ENCODE measurements at places on chromosomes 4 and X. TPM values are rescaled to one million over a fixed set of nuclear protein-coding genes. Genes with fewer than 3 reads are reported as not detected.
A peak's percentile ranks its signal among the peaks of the same experiment; 100 is the strongest.

GRCh38 chr4:187618701-187619281 is 376.8 kb upstream of the ZFP42 start:
- no peak overlapping the region for H3K4me3 ChIP-seq
- no peaks in the 10 kb centered on the region for H3K36me3 ChIP-seq
- H3K27me3 ChIP-seq = no peaks in the 10 kb centered on the region
- DNase-seq = no peak
- H3K4me1 ChIP-seq = no peaks in the 10 kb centered on the region

Gene PGM2
- total RNA-seq = 11.0 TPM

Gene SPANXN3
- total RNA-seq = not detected

DNA sequence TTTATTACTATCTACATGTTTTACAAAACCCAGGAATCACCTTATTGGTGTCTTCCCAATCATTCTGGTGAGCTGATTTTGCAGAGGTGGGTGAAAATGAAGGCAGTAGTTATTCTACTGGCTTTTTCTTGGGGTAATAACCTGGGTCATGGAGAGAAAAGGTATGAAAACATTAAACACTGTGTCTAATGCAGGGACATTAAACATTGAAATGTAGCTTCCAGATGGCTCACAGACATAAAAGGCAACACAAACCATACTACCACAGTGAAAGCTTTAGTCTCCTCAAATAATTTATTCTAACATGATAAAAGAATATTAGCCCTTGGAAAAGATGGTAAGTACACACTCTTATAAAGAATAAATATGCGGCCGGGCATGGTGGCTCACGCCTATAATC is 8.0 kb downstream of the SETD7 start:
- no peaks in the 10 kb centered on the region for H3K36me3 ChIP-seq
- H3K4me1 ChIP-seq = no peaks in the 10 kb centered on the region
- no peak overlapping the region for H3K27ac ChIP-seq

GRCh38 chr4:136088211-136088867 is 1444.0 kb downstream of the PCDH18 start:
- H3K27me3 ChIP-seq = no peaks in the 10 kb centered on the region
- no peak overlapping the region for H3K4me3 ChIP-seq
- no peak for DNase-seq
- no peaks in the 10 kb centered on the region for H3K36me3 ChIP-seq
- H3K4me1 ChIP-seq = no peaks in the 10 kb centered on the region

- no peaks in the 10 kb centered on the region for H3K4me1 ChIP-seq
- H3K4me3 ChIP-seq = no peak overlapping the region
- DNase-seq = no peak
- no peak overlapping the region for H3K27ac ChIP-seq
- no peaks in the 10 kb centered on the region for H3K36me3 ChIP-seq
- no peaks in the 10 kb centered on the region for H3K27me3 ChIP-seq
Measured at GRCh38 chrX:133437356-133437755, 22.1 kb upstream of the GPC4 start.

Gene PPP4R3C
- not detected for total RNA-seq

GRCh38 chr4:122005064-122005755 is 53.4 kb upstream of the TRPC3 start:
- no peaks in the 10 kb centered on the region for H3K36me3 ChIP-seq
- no peak overlapping the region for H3K4me3 ChIP-seq
- no peaks in the 10 kb centered on the region for H3K4me1 ChIP-seq
- no peak overlapping the region for H3K27ac ChIP-seq
- no peaks in the 10 kb centered on the region for H3K27me3 ChIP-seq

Gene ENOX2
- 15.2 TPM for total RNA-seq

DNA sequence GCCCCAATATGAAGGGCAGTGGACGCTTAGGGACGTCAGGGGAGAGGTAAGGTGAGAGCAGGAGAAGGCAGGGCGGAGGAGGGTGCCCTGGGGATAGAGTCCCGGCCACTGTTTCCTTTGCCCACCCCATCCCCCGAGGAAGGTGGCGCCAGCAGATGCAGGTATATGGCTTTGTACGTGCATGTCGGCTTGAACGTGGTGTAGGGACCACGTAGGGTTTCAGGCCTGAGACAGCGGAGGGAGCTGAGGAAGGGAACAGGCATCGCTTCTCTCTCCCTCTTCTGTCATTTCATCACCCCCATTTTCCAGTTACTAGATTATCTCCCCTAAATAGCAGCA is 97.9 kb downstream of the PHKA2 start:
- DNase-seq = no peak
- no peaks in the 10 kb centered on the region for H3K36me3 ChIP-seq
- H3K4me1 ChIP-seq = peaks cover 5% of the 10 kb centered on the region
- H3K27me3 ChIP-seq = peaks cover 40% of the 10 kb centered on the region

Gene CTAG1B
- not detected for total RNA-seq

- H3K27ac ChIP-seq = no peak overlapping the region
- no peaks in the 10 kb centered on the region for H3K4me1 ChIP-seq
- H3K4me3 ChIP-seq = no peak overlapping the region
- H3K36me3 ChIP-seq = no peaks in the 10 kb centered on the region
Measured at GRCh38 chr4:149993030-149993429, 85.2 kb upstream of the DCLK2 start.

DNA sequence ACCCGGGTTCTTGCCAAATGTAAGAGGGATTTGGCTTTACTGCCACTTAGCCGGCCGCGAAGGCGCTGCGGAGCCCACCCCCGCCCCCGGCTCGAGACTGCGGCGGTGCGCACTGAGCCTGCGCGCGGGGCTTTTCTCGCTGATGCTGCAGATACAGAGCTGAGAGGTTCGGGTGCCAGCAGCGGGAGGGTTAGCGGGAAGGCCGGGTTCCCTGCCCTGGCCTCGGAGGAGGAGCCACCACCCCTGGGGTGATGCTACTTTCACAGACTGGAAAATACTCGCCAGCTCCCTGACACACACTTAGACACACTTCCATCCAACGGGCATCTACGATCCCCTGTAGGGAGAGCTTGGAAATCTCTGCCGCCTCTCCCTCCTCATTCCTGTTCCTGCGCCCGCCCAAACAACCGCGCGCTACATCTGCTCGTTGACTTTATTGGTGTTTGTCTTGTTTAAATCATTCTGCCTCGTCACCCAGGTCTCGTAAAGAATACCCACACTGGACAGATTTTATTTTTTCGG is 2.1 kb upstream of the PCDH7 start:
- no peaks in the 10 kb centered on the region for H3K36me3 ChIP-seq
- H3K27ac ChIP-seq = peak overlapping the region; percentile 15
- H3K4me1 ChIP-seq = no peaks in the 10 kb centered on the region
- no peaks in the 10 kb centered on the region for H3K27me3 ChIP-seq

GRCh38 chr4:62656006-62656405 is 1455.9 kb downstream of the ADGRL3 start:
- no peak overlapping the region for H3K27ac ChIP-seq
- H3K4me1 ChIP-seq = no peaks in the 10 kb centered on the region
- no peaks in the 10 kb centered on the region for H3K27me3 ChIP-seq
- H3K4me3 ChIP-seq = no peak overlapping the region
- no peaks in the 10 kb centered on the region for H3K36me3 ChIP-seq
- DNase-seq = no peak

DNA sequence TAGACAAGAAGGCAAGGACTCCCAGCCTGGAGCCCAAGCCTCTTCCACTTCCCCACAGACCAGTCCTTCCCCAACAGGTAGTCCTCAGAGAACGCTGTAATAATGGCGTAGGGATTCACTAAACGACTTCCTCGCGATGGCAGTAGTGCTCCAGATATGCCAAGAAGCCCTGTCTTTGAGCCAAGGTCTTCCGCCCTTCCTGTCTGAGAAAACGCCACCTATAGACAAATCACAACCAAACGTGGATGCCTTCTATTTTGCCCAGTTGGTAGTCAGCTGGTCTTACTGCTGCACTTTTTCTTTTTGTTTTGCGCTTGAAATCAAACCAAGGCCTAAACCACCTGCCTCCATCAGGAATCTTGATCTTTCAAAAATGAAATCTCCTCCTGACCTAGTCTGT is 203.3 kb downstream of the OR13H1 start:
- H3K4me1 ChIP-seq = no peaks in the 10 kb centered on the region
- H3K4me3 ChIP-seq = peak overlapping the region; percentile 54
- H3K27ac ChIP-seq = peak overlapping the region; percentile 86
- H3K27me3 ChIP-seq = no peaks in the 10 kb centered on the region

- H3K27me3 ChIP-seq = no peaks in the 10 kb centered on the region
- H3K4me3 ChIP-seq = no peak overlapping the region
- no peak overlapping the region for H3K27ac ChIP-seq
- H3K4me1 ChIP-seq = no peaks in the 10 kb centered on the region
- DNase-seq = no peak
Measured at GRCh38 chr4:7979652-7979968, 39.9 kb upstream of the AFAP1 start.

DNA sequence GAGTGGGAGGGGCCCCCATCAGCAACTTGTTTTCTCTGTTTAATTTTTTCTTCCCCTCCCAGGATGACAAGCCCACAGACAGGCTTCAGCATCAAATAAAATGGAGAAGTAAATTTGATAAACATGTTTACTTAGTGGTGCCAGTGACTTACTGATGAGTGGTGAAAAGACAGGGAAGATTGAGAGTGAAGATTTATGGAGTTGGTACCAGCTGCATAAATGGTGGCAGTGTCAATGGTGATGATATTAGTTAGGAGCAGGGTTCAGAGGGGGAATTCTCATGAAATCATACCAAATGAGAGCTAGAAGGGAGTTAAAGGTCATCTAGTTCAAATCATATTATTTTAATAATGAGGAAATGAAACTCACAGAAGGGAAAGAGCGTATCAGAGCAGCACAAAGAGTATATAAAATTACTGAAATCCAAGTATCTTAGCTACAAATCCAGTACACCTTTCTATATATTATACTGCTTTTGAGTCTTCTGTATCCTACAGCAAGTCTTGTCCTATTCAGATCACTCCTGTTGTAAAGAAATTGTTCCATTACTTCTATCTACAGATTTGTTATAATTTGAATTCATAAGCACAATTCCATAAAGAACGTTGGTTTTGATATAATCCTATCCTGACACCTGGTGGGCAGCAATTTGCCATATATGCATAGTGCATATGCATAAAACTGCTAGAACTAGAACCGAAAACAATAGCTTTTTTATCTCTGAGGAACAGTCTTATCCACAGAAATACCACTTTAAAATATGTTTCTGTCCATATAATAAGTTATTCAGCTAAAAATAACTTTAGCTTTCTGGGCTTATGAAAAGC is 5.0 kb downstream of the P2RY10 start:
- DNase-seq = no peak
- no peaks in the 10 kb centered on the region for H3K36me3 ChIP-seq
- H3K4me1 ChIP-seq = no peaks in the 10 kb centered on the region
- no peaks in the 10 kb centered on the region for H3K27me3 ChIP-seq

Gene RBM46
- total RNA-seq = not detected

GRCh38 chr4:87405211-87405820 is 14.3 kb upstream of the HSD17B11 start:
- DNase-seq = no peak
- H3K27ac ChIP-seq = no peak overlapping the region
- peaks cover 6% of the 10 kb centered on the region for H3K27me3 ChIP-seq
- no peak overlapping the region for H3K4me3 ChIP-seq

Data from breast epithelium (tissue), 4 donors.